ENCODE measurements at places on chromosomes 3 and 15. TPM values are rescaled to one million over a fixed set of nuclear protein-coding genes. Genes with fewer than 3 reads are reported as not detected.

The TIMP4 gene
- total RNA-seq, result 0.40 TPM

The ZNF619 gene
- total RNA-seq, result 7.2 TPM

DNA sequence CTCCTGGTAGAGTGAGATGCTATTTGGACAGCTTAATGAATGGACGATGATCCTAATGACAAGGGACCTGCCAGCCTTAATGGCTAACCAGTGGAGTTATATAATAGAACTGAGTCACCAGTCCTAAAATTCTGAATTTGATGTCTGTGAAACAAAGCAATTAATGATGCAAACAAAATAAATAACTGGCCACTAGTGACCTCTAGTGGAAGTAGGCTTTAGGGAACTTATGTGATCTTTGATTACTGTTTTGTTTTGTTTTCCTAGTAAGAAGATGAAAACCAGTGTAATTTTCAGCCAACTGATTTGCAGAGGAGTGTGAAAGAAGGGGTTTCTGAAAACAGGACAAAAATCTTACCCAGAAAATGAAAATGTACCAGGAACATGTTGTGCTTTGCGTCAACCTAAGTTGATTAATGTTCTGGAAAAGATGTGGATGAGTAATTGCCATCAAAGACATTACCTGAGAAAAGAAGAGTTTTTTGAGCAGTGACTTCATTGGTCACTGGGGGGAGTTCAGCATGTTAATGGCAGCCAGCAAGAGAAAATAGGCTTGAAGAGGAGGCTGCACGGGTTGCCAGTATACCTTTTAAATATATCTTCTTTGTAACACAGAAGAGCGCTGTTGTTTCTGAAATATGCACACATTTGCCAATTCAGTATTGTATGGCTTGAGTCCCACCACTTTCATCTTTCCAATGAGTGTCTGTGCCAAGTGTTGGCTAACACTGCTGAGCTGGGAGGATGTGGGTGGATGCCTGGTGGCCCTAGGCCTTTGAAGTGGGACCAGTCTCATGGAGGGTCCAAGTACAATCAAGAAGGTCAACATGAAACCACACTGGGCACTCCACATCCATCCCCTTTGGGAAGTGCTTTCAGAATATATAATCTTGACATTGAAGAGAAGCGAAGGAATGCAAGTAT lies 9.3 kb downstream of the VEPH1 start:
- peak overlapping the region; percentile 8 for H3K27ac ChIP-seq
- peak; percentile 81 for DNase-seq
- H3K4me3 ChIP-seq, result no peak overlapping the region

DNA sequence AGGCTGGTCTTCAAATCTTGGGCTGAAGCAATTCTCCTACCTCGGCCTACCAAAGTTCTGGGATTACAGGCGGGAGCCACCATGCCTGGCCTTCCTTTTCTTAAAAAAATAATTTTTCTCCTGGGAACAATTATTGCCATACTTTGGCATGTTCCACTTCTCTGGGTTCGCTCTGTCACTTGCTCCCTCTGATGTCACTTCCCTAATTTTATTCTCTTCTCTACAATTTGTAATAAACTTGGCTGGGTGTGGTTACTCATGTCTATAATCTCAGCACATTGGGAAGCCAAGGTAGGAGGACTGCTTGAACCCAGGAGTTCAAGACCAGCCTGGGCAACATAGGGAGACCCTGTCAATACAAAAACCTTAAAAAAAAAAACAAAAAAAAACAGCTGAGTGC lies 6.1 kb upstream of the IMPDH2 start:
- no peaks in the 10 kb centered on the region for H3K27me3 ChIP-seq
- DNase-seq, result no peak
- no peaks in the 10 kb centered on the region for H3K4me1 ChIP-seq
- H3K27ac ChIP-seq, result no peak overlapping the region

- no peaks in the 10 kb centered on the region for H3K4me1 ChIP-seq
- H3K36me3 ChIP-seq, result no peaks in the 10 kb centered on the region
- no peaks in the 10 kb centered on the region for H3K27me3 ChIP-seq
- no peak overlapping the region for H3K4me3 ChIP-seq
Observed at GRCh38 chr15:86877171-86877631, 797.5 kb downstream of the AGBL1 start.

DNA sequence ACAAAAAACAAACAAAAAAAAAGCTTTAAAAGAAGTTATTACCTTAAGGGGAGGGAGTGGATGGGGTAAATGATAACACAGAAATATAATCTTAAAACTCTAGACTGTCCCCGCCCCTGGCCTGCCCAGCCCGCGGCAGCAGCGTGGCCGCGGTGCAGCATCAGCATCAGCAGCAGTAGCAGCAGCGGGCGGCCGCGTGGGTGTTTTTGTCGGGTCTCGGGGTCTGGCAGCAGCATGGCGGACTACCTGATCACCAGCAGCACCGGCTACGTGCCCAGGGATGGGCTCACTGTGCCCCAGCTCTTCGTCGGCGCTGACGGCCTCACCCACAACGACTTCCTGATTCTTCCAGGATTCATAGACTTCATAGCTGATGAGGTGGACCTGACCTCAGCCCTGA lies 80.0 kb upstream of the ANKRD28 start:
- no peak overlapping the region for H3K4me3 ChIP-seq
- H3K36me3 ChIP-seq, result no peaks in the 10 kb centered on the region
- H3K27ac ChIP-seq, result no peak overlapping the region

Measured in endothelial cell of umbilical vein (primary cell).